BJ (cell line): ENCODE measurements at places on chromosomes 6 and 20. TPM values are rescaled to one million over a fixed set of nuclear protein-coding genes. Genes with fewer than 3 reads are reported as not detected.

The ABHD16B gene
- polyA plus RNA-seq: not detected in 2 replicates

The COL12A1 gene
- 868 and 1,308 TPM in 2 replicates for polyA plus RNA-seq

The SOBP gene
- polyA plus RNA-seq: 0.02 TPM in 1 of 2 replicates, not detected in the other

The SEMG1 gene
- polyA plus RNA-seq: not detected in 2 replicates

The WFDC12 gene
- polyA plus RNA-seq: not detected in 2 replicates

The DEFB132 gene
- not detected in 2 replicates for polyA plus RNA-seq

The GLP1R gene
- polyA plus RNA-seq: not detected in 2 replicates

The HLA-DQA1 gene
- polyA plus RNA-seq: not detected in 2 replicates

The F13A1 gene
- not detected in 2 replicates for polyA plus RNA-seq

The CFB gene
- polyA plus RNA-seq: 6.7 and 7.6 TPM in 2 replicates

The ARFGEF3 gene
- 0.27 and 0.36 TPM in 2 replicates for polyA plus RNA-seq

The OPRL1 gene
- polyA plus RNA-seq: 0.66 and 0.97 TPM in 2 replicates

The VNN1 gene
- not detected in 2 replicates for polyA plus RNA-seq

The GRM1 gene
- 0.01 and 0.02 TPM in 2 replicates for polyA plus RNA-seq

The MRPS18A gene
- 57.4 and 75.0 TPM in 2 replicates for polyA plus RNA-seq

The CST11 gene
- not detected in 2 replicates for polyA plus RNA-seq

The RSPH9 gene
- 0.65 and 0.77 TPM in 2 replicates for polyA plus RNA-seq

The HCRTR2 gene
- polyA plus RNA-seq: not detected in 2 replicates

The VSX1 gene
- not detected in 2 replicates for polyA plus RNA-seq

The SIRPB2 gene
- polyA plus RNA-seq: not detected in 2 replicates

The GJA1 gene
- polyA plus RNA-seq: 175 and 306 TPM in 2 replicates

The MRPL18 gene
- polyA plus RNA-seq: 83.6 and 109 TPM in 2 replicates

The PSORS1C1 gene
- 4.9 and 6.7 TPM in 2 replicates for polyA plus RNA-seq

The SCGN gene
- not detected in 2 replicates for polyA plus RNA-seq

The LY6G6C gene
- not detected in 2 replicates for polyA plus RNA-seq

The FOXA2 gene
- polyA plus RNA-seq: not detected in 2 replicates

The KATNA1 gene
- 15.6 and 26.9 TPM in 2 replicates for polyA plus RNA-seq

The PRICKLE4 gene
- polyA plus RNA-seq: 0.31 TPM in 1 of 2 replicates, not detected in the other

The PROKR2 gene
- not detected in 2 replicates for polyA plus RNA-seq

The NDUFAF4 gene
- polyA plus RNA-seq: 15.4 and 22.8 TPM in 2 replicates

The NFATC2 gene
- 0.12 and 0.21 TPM in 2 replicates for polyA plus RNA-seq

The SF3B5 gene
- 238 and 261 TPM in 2 replicates for polyA plus RNA-seq

The CCN5 gene
- 0.91 and 2.0 TPM in 2 replicates for polyA plus RNA-seq

The PANK2 gene
- polyA plus RNA-seq: 12.5 and 22.5 TPM in 2 replicates

The PIGU gene
- polyA plus RNA-seq: 35.2 and 45.3 TPM in 2 replicates

The FAXC gene
- polyA plus RNA-seq: 3.8 and 5.1 TPM in 2 replicates

The HFE gene
- polyA plus RNA-seq: 23.5 and 24.3 TPM in 2 replicates

The FGD2 gene
- not detected in 2 replicates for polyA plus RNA-seq
